ENCODE measurements at places on chromosomes 12 and 14. TPM values are rescaled to one million over a fixed set of nuclear protein-coding genes. Genes with fewer than 3 reads are reported as not detected.

DNA sequence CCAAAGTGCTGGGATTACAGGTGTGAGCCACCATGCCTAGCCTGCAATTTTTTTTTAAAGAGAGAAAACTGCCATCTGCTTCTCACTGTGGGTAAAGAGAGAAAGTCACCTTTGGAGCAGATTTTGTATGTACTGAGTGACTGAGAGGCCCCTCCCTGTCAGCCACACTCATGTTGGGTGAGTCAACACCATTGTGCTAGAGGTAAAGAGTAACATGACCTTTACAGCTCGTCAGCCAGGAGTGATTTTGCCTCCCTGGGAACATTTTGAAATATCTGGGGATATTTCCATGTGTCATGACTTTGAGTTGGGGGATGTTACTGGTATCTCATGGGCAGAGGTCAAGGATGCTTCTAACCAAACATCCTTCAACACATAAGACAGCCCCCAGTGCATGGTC, 115.2 kb downstream of the KSR2 start:
- H3K36me3 ChIP-seq, result no peaks in the 10 kb centered on the region
- H3K4me3 ChIP-seq, result no peak overlapping the region
- no peaks in the 10 kb centered on the region for H3K27me3 ChIP-seq
- H3K4me1 ChIP-seq, result no peaks in the 10 kb centered on the region
- H3K27ac ChIP-seq, result no peak overlapping the region
- DNase-seq, result no peak

GRCh38 chr12:29895966-29896365, 112.2 kb upstream of the TMTC1 start:
- DNase-seq, result no peak
- H3K27me3 ChIP-seq, result no peaks in the 10 kb centered on the region
- H3K4me1 ChIP-seq, result no peaks in the 10 kb centered on the region

DNA sequence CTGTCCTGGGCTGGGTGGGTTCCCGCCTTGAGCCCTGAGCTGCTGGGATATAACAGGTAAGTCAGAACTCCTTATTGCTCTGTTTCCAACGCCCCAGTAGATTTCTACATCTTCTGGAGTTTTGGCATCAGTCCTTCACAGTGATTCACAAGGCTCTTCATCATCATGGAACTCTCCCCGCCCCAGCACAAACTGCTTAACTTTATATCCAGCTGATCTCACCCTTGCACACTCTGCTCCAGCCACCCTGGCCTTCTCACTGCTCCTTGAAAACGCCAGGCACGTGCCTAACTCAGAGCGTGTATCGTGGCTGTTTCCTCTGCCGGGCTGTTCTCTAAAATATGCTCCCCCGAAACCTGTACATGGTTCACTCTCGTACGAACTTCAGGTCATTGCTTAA, 264.9 kb downstream of the NOVA1 start:
- no peaks in the 10 kb centered on the region for H3K27me3 ChIP-seq
- no peaks in the 10 kb centered on the region for H3K4me1 ChIP-seq
- DNase-seq, result no peak
- H3K36me3 ChIP-seq, result no peaks in the 10 kb centered on the region
- no peak overlapping the region for H3K4me3 ChIP-seq

DNA sequence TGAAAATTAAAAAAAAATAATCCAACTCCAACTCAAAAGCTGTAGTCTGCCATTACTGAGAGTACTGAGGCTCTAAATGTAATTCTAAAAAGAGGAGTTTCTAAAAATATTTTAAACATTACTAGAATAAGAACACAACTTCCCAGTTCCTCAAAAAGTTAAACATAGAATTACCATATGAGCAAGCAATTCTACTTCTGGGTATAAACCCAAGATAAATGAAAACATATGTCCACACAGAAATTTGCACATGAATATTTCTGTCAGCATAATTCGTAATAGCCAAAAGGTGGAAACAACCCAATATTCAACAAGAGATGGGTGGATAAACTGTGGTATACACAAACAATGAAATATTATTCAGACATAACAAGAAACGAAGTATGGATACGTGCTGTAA, 15.0 kb upstream of the NR2C1 start:
- H3K4me1 ChIP-seq, result peaks cover 11% of the 10 kb centered on the region
- no peak overlapping the region for H3K27ac ChIP-seq
- H3K4me3 ChIP-seq, result no peak overlapping the region
- H3K27me3 ChIP-seq, result no peaks in the 10 kb centered on the region
- no peak for DNase-seq

The HOXC4 gene
- total RNA-seq, result 0.20 TPM

The MTERF2 gene
- 34.3 TPM for total RNA-seq

Measured in heart left ventricle (tissue), 16 donors.